ENCODE measurements at places on chromosomes 12 and 14.

DNA sequence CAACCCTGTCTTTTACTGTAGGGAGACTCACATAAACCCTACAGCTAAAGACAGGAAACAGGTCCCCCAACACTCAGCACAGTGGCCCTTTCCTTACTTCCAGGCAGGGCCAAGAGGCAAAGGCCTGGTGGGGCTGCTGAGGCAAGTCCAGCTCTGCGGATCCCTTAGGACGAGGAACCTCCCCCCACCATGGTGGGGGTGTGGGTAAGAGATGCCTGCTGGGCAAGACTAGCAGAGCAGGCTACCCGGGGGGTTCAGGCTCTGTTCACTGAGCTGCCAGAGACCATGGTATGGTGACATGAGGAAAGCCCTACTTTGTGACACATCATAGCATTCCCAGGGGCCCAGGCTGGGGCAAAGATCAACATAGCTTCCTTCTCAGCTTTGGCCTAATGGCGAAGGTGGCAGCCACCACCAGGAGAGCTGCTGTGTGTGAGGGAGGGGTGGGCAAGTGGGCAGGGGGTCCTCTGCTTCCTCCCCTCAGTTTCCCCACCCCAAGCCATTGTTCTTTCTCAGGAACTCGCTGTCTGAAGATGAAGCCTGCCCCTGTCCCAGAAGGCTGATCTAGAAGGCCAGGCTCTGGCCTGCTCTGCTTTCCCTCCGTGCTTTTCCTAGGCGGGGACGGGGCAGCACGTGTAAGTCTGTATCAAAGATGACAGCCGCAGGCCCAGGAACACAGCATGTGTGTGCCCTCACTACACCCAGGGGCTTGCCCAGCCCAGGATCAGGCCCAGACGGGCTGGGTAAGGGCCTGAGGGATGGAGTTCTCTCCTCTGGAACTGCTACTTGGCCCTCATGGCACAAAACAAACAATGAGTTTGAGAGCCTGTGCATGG, 10.1 kb upstream of the TINF2 start:
- DNase-seq = no peak

GRCh38 chr12:85273381-85274314, 6.4 kb upstream of the ALX1 start:
- DNase-seq = no peak

DNA sequence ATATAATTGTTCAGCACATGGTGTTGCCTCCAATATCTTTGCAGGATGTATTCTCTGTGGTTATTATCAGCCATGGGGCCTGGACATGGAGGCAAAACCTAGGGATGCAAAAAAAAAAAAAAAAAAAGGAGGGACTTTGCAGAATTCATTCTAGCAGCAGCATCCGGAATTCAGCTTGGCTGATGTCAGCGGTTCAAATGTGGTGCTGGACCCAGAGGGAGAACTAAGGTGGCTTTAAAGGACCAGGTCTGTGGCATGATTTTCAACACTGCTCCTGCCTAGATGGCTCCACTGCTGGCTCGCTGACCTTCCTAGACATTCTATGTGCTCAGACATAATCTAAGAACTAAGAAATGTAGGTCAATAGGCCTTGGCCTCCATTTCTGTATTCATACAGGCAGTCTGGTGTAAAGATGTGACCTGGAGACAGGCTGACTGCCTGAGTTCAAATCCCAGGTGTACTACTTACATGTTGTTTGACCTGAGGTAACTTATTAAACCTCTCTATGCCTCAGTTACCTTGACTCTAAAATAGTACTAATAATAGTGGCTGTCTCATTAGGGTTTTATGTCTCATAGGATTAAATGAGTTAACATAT, 108.6 kb downstream of the PPM1A start:
- no peak for DNase-seq

- no peak for DNase-seq
These were observed 24.2 kb downstream of the BORCS5 start for GRCh38 chr12:12380949-12381593.

DNA sequence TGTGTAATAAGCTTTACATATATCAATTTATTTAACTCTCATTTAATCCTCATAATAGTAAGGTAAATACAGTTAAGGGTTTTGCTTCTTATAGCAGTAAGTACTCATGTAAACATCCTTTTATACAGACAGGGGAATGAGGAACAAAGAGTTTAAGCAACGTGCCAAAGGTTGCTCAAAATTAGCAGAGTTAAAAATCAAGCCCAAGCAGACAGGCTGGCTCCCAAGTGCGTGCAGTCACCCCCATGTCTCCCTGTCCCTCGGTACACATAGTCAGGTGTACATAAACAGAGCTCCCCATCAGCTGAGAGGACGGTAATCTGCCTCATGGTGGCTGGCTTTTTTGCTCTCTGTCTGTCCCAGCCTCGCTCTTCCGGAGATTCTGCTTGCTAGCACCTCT, 126.4 kb downstream of the DERA start:
- no peak for DNase-seq
